Mononuclear cell (primary cell): ENCODE measurements at places on chromosomes 3 and 15. TPM values are rescaled to one million over a fixed set of nuclear protein-coding genes. Genes with fewer than 3 reads are reported as not detected.

Gene HLTF
- total RNA-seq, result 3.5 TPM

Gene KBTBD13
- total RNA-seq, result under 0.01 TPM

Gene CD200R1
- 5.1 TPM for total RNA-seq

Gene THRB
- total RNA-seq, result 0.94 TPM

Gene REC114
- total RNA-seq, result not detected
